ENCODE measurements at places on chromosomes 16 and 17.
A peak's percentile ranks its signal among the peaks of the same experiment; 100 is the strongest.

DNA sequence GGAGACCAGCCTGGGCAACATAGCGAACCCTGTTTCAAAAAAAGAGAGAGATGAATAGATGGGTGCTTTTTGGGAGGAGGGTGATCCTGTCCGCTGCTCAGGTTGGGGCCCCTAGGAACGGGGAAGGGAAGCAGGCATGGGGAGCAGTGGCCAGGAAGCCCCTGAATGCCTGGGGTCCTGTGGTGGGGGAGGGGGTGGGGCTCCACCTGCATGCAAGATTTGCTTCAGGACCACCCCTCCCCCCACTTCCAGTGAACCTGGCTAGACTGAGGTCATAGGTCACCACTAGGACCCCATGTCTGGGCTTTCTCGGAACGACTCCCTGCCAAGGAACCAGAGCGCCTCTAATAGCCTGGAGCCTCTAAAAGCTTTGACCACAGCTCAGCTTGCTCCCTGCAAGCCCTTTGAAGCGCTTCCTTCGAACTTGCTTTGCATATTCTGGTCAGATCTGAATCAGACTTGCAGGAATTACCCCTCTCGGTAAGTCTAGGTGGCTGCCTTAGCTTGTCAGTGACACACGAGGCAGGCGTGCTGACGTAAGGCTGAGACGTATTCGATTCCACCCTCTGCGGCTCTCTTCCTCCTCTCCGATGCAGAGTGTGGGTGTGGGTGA is 3.7 kb downstream of the SOCS3 start:
- peak; percentile 81 for DNase-seq

DNA sequence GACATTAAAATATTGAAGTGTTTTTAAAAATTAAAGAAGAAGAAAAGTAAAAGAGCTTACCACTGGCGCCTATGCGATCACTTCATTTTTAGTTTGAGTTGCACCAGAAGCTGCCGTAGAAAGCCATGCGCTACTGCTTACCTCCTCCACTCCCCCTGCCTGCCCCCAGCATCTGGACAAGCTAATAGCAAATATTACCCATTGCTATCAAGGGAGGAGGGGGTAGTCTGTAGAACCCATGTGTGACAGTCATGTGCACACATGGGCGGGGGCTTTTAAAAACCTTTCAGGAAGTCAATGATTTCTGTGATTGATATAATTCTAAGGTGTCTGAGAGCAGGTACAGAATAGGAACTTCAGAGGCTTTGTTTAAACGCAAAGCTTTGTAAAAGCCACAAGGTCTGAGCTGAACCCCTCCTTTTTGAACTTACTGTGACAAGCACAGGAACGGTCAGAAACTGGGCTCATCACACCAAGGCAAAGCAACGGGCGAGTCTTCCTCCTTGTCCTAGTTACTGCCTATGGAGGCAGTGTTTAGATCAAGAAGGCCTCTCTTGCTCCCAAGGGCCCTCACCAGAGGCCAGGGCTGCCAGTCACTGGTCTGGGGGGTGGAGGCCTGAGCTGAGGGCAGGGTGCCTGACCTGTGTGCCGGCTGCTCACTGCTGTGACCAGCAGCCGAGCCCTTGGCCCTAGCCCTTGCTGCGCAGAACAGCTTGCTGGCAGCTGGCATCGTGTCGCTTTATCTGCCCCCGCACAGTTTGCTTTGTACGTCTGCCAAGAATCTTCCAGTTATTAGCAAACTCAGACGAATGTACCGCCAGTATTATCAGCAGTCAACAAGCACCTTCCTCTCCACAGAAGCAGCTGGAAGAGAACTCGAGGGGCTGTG is 15.0 kb downstream of the GINS2 start:
- DNase-seq, result no peak

DNA sequence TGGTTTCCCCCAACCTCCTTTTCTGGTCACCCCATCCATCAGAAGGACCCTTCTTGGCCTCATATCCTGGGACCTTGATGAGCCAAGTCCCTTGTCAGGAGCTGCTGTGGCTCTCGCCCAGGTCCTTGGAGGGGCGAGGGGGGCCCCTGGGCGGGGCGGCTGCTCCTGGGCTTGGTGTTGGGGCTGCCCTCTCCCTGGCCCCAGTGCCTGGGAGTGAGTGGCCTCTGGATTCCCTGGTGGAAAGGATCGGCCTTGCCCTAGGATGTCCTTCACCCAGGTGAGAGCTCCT is 6.2 kb upstream of the NOTUM start:
- DNase-seq, result no peak

- DNase-seq, result no peak
These were observed 11.3 kb upstream of the HOXB2 start for GRCh38 chr17:48556229-48556575.

- peak; percentile 70 for DNase-seq
These were observed 394 bp upstream of the CPD start for GRCh38 chr17:30378241-30378824.

- no peak for DNase-seq
These were observed 3.5 kb downstream of the TBX2 start for GRCh38 chr17:61402978-61403800.

GRCh38 chr17:4935650-4936049 is 3.6 kb downstream of the GP1BA start:
- DNase-seq, result no peak

DNA sequence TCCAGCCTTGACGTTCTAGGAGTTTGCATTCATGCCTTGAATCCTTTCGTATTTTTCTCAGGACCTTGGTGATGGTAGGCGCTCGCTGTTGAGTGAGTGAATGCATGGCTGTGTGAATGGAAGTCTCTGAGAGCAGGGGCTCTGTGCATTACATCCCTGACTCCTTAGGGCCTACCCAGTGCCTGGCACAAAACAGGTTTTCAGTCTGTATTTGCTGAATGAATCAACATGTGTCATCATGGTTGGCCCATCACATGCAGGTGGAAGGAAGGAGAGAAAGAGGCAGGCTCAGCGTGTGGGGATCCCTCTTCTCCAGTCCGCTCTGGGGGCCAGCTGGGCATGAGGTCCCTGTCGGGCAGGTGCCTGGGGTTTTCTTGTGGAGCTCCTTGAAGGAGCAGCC is 8.7 kb downstream of the RAP1GAP2 start:
- DNase-seq, result no peak

DNA sequence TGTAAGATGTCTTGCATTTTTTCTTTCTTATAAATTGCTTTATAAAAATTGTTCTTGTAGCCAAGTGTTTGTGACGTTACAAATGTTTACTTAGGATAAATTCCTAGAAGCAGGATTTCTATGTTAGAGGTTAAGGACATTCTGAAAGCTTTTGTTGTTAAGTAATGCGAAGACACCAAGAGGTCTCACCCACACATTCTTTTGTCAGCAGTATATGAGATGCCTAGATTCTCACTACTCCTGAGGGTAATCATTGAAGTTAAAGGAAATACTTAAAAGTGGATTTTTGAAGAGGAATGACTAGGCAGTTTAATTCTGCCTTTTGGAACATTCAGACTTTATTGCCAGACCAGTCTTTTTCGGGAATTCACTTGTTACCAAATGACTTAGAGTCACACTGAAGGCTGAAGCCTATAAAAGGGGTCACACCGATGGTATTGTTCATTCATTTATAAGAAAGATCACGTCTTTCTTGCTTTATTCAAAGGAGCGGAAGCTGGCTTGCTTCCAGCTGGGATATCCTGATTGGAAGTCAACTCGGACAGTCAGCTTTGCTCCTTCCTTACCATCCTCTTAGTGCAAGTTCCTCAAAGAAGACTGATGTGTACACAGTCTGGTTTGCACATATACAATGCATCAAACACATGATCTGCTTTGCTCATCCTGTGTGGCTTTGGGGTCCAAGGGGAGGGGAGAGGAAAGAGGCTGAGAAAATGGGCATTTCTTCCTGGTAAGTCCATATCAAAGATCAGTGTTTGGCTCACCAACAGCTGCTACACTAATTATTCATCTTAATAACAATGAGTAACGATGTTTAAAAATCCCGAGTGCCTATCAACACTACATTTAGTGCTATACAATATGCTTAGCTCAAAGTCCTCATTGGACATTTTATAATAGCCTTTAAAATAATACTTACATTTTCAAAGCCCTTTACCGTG is 160.0 kb downstream of the MAP2K6 start:
- no peak for DNase-seq

DNA sequence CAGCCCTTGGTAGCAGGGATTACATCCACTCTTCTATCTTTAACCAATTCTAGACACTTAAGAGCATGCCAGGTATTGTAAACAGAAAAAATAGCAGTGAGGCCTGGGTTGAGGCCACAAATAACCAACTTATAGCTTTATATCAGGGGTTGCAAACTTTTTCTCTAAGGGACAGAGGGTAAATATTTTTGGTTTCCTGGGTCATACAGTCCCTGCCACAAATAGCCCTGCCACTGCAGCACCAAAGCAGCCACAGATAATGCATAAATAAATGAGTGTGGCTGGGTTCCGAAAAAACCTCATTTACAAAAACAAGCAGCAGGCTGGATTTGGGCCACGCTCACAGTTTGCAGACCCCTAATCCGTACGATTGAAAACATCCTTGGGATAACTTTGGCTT is 46.7 kb downstream of the STAT3 start:
- DNase-seq, result no peak

- no peak for DNase-seq
These were observed 1.2 kb upstream of the TMEM204 start for GRCh38 chr16:1532081-1532760.

- no peak for DNase-seq
These were observed 77.5 kb downstream of the USP32 start for GRCh38 chr17:60314423-60314822.

DNA sequence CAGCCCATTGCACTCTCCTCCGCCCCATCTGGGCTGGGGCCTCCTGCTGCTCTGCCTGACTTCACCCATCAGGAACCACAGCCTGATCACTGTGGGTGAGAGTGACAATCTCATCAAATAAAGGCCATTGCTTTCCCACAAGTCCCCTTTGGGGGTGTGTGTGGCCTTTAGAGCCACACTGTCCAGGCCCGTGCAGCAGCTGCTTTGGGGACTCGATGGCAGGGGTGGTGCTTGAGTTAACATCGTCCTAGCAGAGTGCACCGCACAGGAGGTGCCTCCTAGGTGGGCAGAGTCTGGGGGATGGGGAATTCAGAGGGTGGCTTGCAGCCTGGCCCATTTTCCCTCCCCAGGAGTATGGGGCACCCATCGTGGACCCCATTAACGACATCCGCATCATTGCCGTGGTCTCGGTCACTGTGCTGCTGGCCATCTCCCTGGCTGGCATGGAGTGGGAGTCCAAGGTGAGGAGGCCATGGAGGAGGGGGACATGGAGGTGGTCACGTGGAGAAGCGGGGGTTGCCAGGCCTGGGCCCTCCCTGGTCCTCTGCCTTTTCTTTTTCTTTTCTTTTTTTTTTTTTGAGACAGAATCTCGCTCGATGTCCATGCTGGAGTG is 5.4 kb downstream of the SLC12A3 start:
- DNase-seq, result no peak

GRCh38 chr16:46894036-46894672 is 10.0 kb downstream of the GPT2 start:
- DNase-seq, result no peak

DNA sequence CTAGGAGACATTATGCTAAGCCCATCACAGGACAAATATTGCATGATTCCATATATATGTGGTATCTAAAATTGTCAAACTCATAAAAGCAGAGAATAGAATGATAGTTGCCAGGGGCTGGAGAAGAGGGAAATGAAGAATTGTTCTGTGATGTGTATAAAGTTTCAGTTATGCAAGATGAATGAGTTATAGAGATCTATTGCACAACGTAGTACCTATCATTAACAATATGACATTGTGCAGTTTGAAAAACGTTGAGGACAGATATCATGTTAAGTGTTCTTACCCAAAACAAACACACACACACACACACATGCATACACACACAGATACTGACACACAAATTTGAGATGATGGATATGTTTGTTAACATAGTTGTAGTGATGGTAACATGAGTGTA is 871.6 kb upstream of the GOT2 start:
- no peak for DNase-seq

DNA sequence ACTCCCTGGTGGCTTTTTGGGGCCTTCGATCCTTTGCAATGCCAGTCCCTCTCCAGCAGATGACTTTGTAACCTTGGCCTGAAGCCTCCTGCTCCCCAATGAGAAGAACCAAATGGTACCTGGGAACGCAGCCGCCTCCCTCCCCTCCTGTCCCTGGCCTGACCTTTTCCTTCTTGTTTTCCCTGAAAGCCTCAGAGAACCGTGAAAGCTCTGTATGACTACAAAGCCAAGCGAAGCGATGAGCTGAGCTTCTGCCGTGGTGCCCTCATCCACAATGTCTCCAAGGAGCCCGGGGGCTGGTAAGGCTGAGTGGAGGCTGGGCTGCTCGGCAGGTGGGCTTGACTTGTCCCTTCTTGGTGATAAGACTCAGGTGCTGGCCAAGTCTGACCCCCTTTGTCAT is 88.0 kb downstream of the SDR42E1 start:
- DNase-seq, result no peak

Measured in activated naive CD4-positive, alpha-beta T cell treated with anti-CD3 and anti-CD28 coated beads, Interleukin-2, amount 50 U/mL, for 72 hours (primary cell).